Muscle of leg (tissue), 16 donors: ENCODE measurements at places on chromosomes 3 and 15. TPM values are rescaled to one million over a fixed set of nuclear protein-coding genes. Genes with fewer than 3 reads are reported as not detected.

GRCh38 chr3:128335621-128336296, 130.9 kb downstream of the DNAJB8 start:
- no peak overlapping the region for H3K27ac ChIP-seq
- H3K4me3 ChIP-seq, result no peak overlapping the region
- DNase-seq, result peak; percentile 54
- H3K36me3 ChIP-seq, result peaks cover 9% of the 10 kb centered on the region
- H3K4me1 ChIP-seq, result peaks cover 23% of the 10 kb centered on the region

DNA sequence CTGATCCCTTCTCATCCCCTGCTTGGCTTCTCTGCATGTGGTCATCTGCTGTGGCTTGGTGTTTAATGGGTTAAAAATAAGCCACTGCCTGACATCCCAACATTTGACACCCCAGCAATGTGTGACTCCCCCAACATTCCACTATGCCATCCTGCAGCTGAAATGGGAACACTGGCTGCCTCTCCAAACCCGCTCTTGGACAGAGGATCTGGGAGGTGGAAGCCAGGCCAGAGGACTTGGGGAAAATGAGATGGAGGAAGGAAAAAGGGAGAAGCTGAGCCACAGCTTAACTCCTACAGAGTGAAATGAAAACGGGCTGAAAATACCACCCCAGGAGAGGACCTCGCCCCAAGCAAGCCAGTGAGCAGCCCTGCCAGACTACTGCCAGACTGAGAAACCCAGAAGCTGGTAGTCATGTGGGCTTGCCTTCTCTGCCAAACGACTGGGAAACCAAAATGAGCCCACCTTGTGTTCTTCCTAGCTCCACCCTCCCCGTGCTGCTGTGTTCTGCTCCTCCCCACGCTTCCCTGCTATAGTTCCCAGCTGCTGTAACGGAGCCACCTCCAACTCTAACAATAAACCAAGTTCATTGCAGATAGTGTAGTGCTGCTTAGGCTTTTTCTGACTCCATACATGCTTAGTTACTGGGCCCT, 13.7 kb downstream of the MAP1A start:
- peak; percentile 60 for DNase-seq
- H3K4me1 ChIP-seq, result peaks cover 18% of the 10 kb centered on the region
- H3K27ac ChIP-seq, result peak overlapping the region; percentile 9
- H3K27me3 ChIP-seq, result no peaks in the 10 kb centered on the region
- H3K36me3 ChIP-seq, result peaks cover 34% of the 10 kb centered on the region
- no peak overlapping the region for H3K4me3 ChIP-seq

DNA sequence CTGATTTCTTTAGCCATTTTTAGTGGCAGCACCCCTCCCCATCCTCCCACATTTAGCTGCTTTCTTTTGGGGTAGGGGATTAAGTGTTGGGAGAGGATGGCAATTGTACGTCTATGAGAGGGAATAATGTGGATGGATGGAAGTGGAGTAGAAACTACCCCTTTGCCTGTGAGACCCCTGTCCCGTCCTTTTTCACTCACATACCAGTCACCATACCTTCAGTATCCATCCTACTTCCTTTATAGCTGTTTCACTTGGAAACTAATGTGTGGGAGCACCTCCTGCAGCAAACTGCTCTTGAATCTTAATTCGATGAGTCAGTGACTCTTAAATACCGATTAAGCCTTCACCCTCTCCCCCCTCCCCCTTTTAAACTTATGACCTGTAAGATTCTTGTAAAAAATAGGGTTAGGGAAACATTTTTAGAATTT, 730 bp downstream of the SPRED1 start:
- peak overlapping the region; percentile 93 for H3K27ac ChIP-seq
- DNase-seq, result peak; percentile 80
- no peaks in the 10 kb centered on the region for H3K36me3 ChIP-seq
- H3K27me3 ChIP-seq, result no peaks in the 10 kb centered on the region
- peaks cover 10% of the 10 kb centered on the region for H3K4me1 ChIP-seq

DNA sequence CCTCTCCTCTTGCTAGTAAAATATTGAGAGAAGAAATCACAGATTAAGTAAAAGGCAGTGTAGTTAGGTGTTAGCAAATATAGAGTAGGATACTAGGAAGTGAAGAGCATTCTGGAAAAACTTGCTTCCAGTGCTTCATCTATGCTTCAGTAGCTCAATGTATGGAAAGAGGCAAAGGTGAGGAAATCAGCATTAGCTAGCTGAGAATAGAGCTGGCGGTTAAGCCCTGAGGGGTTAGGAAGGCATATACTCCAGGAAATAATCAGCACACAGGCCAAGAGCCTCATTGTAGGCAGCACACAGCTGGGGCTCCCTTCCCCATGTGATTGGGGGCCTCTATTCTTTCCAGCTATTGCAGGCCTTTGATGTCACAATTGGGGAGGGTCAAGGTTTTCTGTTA, 13.8 kb downstream of the RCCD1 start:
- no peak overlapping the region for H3K4me3 ChIP-seq
- no peaks in the 10 kb centered on the region for H3K27me3 ChIP-seq
- H3K4me1 ChIP-seq, result no peaks in the 10 kb centered on the region
- no peak overlapping the region for H3K27ac ChIP-seq
- peaks cover 68% of the 10 kb centered on the region for H3K36me3 ChIP-seq

TPRG1 gene
- total RNA-seq, result 2.7 TPM

ESYT3 gene
- total RNA-seq, result 11.0 TPM

GRCh38 chr3:98602078-98602678, 8.8 kb upstream of the CPOX start:
- H3K27ac ChIP-seq, result no peak overlapping the region
- no peaks in the 10 kb centered on the region for H3K4me1 ChIP-seq
- H3K36me3 ChIP-seq, result no peaks in the 10 kb centered on the region
- H3K27me3 ChIP-seq, result no peaks in the 10 kb centered on the region

ZPLD1 gene
- total RNA-seq, result under 0.01 TPM

DNA sequence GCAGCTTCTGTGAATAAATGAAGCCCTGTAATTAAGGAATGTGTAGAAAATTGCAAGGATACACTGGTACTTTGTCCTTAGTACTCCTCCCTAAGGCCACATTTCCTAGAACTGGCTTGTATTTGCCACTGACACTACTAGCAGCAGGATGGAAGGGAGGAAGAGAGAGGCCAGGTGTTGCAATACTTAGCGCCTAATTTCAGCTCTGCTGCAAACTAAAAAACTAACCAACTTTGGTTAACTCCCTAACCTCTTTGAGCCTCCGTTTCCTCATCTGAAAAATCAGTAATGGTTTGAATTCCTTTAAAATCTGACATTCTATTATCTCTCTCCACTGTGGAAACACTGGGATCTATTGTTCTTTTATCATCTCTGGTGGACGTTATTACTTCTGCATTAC, 257.0 kb downstream of the SV2B start:
- no peak overlapping the region for H3K27ac ChIP-seq
- H3K4me1 ChIP-seq, result no peaks in the 10 kb centered on the region
- H3K4me3 ChIP-seq, result no peak overlapping the region
- no peak for DNase-seq
- no peaks in the 10 kb centered on the region for H3K27me3 ChIP-seq

DNA sequence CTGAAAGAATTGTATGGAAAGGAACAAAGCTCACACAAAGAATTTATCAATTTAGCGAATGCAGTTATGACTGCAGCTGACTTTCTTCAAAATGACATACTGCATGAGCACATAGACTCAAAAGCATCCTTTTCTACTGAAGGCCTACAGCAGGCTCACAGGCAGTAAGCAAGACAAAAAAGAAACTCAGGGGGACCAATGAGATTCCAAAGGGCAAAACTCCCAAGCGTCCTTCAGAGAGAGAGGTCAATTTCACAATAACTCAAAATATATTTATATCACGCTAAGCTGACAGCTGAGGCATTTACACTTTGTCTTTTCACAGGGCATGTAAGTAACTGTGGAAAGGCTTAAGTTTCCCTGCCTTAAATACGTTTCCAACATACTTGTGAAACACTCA, 427.9 kb upstream of the RASGRP1 start:
- peaks cover 6% of the 10 kb centered on the region for H3K4me1 ChIP-seq
- H3K27me3 ChIP-seq, result no peaks in the 10 kb centered on the region
- no peak overlapping the region for H3K27ac ChIP-seq
- no peak for DNase-seq
- H3K4me3 ChIP-seq, result no peak overlapping the region

DNA sequence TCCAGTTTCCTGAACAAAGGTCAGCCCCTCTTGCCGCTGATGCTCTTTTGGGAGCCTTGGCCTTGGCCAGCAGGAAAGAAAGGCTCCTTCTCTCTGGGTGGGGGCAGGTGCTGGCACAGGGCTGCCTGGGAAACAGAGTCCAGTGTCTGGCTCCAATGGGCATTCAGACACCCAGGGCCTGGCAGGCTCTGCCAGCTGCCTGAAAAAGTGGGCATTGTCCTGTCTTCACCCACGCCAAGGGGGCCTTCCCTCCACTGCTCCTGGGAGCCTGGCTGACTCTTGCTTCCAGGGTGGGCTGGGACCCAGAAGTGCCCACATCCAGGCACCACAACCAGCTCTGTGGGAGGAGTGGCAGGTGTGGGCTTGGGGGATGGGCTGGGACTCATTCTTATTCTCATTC, 62.7 kb downstream of the RHCG start:
- no peak overlapping the region for H3K27ac ChIP-seq
- no peak for DNase-seq
- H3K27me3 ChIP-seq, result peaks cover 51% of the 10 kb centered on the region
- H3K4me1 ChIP-seq, result no peaks in the 10 kb centered on the region
- no peaks in the 10 kb centered on the region for H3K36me3 ChIP-seq

PAK6 gene
- total RNA-seq, result 0.44 TPM

DNA sequence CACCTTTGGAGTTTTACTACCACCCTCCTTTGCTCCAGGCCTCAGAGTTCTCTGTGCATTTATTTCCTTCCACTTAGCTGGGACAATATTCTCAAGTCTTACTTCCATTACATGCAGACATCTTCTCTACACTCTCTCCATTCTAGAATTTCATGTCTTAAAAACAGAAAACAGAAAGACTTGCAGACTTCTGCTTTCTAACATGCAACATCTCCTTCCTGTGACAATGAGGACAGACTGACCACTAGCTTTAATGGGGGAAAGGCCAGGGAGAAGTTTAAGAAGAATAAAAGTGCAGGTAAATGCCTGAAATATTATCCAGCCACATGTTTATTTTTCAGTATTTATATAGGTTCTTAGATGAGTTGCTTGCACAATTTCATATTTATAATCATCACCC, 17.1 kb upstream of the CSTA start:
- H3K27ac ChIP-seq, result no peak overlapping the region
- H3K27me3 ChIP-seq, result no peaks in the 10 kb centered on the region
- no peaks in the 10 kb centered on the region for H3K4me1 ChIP-seq
- H3K4me3 ChIP-seq, result no peak overlapping the region
- H3K36me3 ChIP-seq, result no peaks in the 10 kb centered on the region

TMC3 gene
- total RNA-seq, result 0.04 TPM

MTFMT gene
- total RNA-seq, result 9.7 TPM

DNA sequence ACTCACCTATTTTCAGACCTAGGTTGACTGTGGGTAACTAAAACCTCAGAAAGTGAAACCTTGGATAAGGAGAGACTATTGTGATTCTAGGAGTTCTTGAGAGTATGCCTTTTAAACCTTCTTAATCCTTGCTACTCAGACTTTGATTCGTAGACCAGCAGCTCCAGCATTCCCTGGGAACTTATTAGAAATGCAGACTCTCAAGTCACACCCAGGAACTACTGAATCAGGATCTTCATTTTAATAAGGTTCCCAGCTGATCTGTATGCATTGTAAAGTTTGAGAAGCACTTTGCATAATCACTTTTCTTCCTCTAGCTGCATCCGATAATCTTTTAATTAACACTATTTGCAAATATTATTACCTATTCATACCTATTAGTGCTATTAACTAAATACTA, 480.3 kb upstream of the KCNMB2 start:
- peaks cover 2% of the 10 kb centered on the region for H3K4me1 ChIP-seq
- H3K27ac ChIP-seq, result no peak overlapping the region
- DNase-seq, result no peak
- H3K27me3 ChIP-seq, result no peaks in the 10 kb centered on the region
- H3K4me3 ChIP-seq, result no peak overlapping the region

CFAP100 gene
- total RNA-seq, result not detected

GRCh38 chr15:40693904-40694687, 878 bp upstream of the RAD51 start:
- no peak for DNase-seq
- peak overlapping the region; percentile 100 for H3K27ac ChIP-seq
- H3K27me3 ChIP-seq, result no peaks in the 10 kb centered on the region

DNA sequence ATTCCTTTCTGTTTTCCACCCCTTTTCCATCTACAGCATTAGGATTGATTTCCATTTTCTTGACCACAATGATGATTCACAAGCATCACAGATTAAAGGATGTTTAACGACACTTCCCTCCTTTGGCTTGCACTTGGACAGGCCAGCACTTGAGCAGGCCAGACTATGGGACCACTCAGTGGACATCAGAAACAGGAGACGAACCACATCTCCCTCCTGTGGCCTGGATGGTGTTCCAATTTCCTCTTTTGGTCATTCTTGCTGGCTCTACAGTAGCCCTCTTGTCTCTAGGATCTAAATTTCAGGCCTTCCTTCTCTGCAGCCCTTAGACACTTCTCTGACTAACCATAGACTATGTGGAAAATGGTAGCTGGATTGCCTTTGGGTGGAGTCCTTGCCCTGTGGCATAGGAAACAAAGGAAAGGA, 78.8 kb upstream of the BOC start:
- peaks cover 2% of the 10 kb centered on the region for H3K4me1 ChIP-seq
- no peaks in the 10 kb centered on the region for H3K36me3 ChIP-seq
- H3K27me3 ChIP-seq, result no peaks in the 10 kb centered on the region
- H3K4me3 ChIP-seq, result no peak overlapping the region

RYR3 gene
- 22.0 TPM for total RNA-seq

HES1 gene
- 29.4 TPM for total RNA-seq

DNA sequence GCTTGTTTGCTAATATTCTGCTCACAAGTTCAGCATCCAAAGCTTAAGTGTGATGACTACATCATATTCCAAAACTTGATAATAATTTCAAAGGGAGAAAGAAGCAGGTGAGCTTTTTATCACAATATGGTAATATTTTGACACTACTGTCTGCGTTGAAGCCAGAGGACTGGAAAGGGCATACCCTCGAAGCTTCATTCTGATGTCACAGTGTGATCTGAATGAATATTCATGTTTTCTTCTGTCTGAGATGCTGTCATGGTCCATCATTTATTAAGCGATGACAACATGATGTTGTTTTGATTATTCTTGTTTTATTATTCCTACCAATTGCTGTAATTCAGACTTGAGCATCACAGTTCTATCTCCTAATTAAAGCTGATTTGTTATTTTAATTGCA, 625.4 kb downstream of the ZPLD1 start:
- H3K27ac ChIP-seq, result no peak overlapping the region
- no peak overlapping the region for H3K4me3 ChIP-seq
- H3K4me1 ChIP-seq, result peaks cover 2% of the 10 kb centered on the region
- H3K36me3 ChIP-seq, result no peaks in the 10 kb centered on the region
- DNase-seq, result no peak

GRCh38 chr15:33654860-33655259, 313.4 kb upstream of the CHRM5 start:
- H3K4me3 ChIP-seq, result no peak overlapping the region
- H3K4me1 ChIP-seq, result peaks cover 5% of the 10 kb centered on the region
- DNase-seq, result peak; percentile 34
- H3K36me3 ChIP-seq, result peaks cover 4% of the 10 kb centered on the region

CYP1A2 gene
- not detected for total RNA-seq

ANKRD63 gene
- total RNA-seq, result 0.22 TPM
